ENCODE measurements at places on chromosomes 12 and 14. TPM values are rescaled to one million over a fixed set of nuclear protein-coding genes. Genes with fewer than 3 reads are reported as not detected.

DNA sequence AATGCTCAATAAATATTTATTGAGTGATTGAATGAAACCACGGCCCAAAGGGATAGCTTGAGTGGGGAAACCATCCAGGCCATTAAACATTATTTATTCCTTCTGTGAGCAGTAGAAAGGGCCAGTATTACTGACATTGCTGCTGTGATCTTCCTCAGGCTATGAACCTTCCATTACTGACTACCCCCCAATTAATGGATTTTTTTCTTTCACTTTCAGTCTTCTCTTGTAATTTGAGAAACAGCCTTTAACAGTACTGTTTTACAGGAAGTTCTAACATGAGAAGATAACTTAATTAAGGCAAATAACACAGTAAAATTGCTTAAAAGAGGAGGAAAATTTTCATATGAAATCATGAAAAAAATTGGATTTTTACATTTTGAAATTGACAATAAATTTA is 629.5 kb downstream of the TRHDE start:
- no peaks in the 10 kb centered on the region for H3K27me3 ChIP-seq
- no peak overlapping the region for H3K27ac ChIP-seq
- no peaks in the 10 kb centered on the region for H3K36me3 ChIP-seq
- no peak overlapping the region for H3K4me3 ChIP-seq
- no peaks in the 10 kb centered on the region for H3K4me1 ChIP-seq

- no peaks in the 10 kb centered on the region for H3K36me3 ChIP-seq
- H3K27me3 ChIP-seq = no peaks in the 10 kb centered on the region
- H3K4me3 ChIP-seq = no peak overlapping the region
- no peak for DNase-seq
- H3K27ac ChIP-seq = no peak overlapping the region
- H3K4me1 ChIP-seq = no peaks in the 10 kb centered on the region
Observed at GRCh38 chr14:90557516-90557915, 160.7 kb downstream of the CALM1 start.

GRCh38 chr14:96987086-96987474 is 189.9 kb downstream of the VRK1 start:
- no peaks in the 10 kb centered on the region for H3K4me1 ChIP-seq
- no peaks in the 10 kb centered on the region for H3K27me3 ChIP-seq
- no peaks in the 10 kb centered on the region for H3K36me3 ChIP-seq

WNT1 gene
- not detected for total RNA-seq

OTOGL gene
- not detected for total RNA-seq

ZBTB42 gene
- total RNA-seq = 5.5 TPM

DNA sequence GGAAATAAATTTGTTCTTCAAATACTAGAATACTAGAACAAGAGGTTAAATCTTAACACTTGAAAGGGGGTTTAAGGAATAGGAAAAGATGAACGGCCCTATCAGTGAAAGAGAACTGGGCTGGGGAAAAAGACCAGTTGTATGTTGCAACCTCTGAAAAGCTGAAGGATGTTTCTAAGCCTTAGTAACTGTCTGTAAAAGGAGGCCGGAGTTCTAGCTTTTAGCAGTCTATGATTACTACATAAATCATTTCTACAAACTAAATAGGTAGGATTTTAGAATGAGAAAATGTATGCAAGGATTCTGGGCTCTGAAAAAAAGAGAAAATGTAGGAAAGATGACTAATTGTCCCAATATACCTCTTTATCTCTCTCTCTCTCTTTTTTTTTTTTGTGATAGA is 4.9 kb downstream of the CERS5 start:
- H3K4me1 ChIP-seq = peaks cover 37% of the 10 kb centered on the region
- no peaks in the 10 kb centered on the region for H3K27me3 ChIP-seq
- no peak overlapping the region for H3K27ac ChIP-seq
- no peak for DNase-seq
- H3K4me3 ChIP-seq = no peak overlapping the region

WIF1 gene
- total RNA-seq = not detected

GPR68 gene
- total RNA-seq = 4.9 TPM

GRCh38 chr12:65470256-65470655 is 191.8 kb downstream of the MSRB3 start:
- no peak overlapping the region for H3K27ac ChIP-seq
- no peak overlapping the region for H3K4me3 ChIP-seq
- H3K36me3 ChIP-seq = no peaks in the 10 kb centered on the region
- no peaks in the 10 kb centered on the region for H3K27me3 ChIP-seq
- no peaks in the 10 kb centered on the region for H3K4me1 ChIP-seq

GRCh38 chr12:46370380-46370734 is 2.2 kb downstream of the SLC38A2 start:
- DNase-seq = no peak
- peaks cover 62% of the 10 kb centered on the region for H3K36me3 ChIP-seq
- peak overlapping the region; percentile 99 for H3K27ac ChIP-seq
- H3K4me3 ChIP-seq = peak overlapping the region; percentile 86
- peaks cover 3% of the 10 kb centered on the region for H3K27me3 ChIP-seq

WASHC4 gene
- total RNA-seq = 31.5 TPM

DNA sequence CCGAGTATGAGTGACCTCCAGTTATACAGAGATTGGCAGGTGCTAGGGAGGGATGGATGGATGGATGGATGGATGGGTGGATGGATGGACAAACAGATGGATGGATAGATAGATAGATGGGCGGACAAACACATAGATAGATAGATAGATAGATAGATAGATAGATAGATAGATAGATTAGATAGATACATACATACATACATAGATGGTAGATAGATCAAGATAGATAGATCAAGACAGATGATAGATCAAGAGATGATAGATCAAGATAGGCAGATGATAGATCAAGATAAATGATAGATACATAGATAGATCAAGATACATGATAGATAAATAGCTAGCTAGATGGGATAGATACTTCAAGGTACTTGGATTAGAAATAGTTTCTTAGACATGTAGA is 18.6 kb upstream of the RFLNA start:
- H3K27me3 ChIP-seq = peaks cover 4% of the 10 kb centered on the region
- DNase-seq = no peak
- H3K36me3 ChIP-seq = no peaks in the 10 kb centered on the region

IQSEC3 gene
- total RNA-seq = 0.05 TPM

DNA sequence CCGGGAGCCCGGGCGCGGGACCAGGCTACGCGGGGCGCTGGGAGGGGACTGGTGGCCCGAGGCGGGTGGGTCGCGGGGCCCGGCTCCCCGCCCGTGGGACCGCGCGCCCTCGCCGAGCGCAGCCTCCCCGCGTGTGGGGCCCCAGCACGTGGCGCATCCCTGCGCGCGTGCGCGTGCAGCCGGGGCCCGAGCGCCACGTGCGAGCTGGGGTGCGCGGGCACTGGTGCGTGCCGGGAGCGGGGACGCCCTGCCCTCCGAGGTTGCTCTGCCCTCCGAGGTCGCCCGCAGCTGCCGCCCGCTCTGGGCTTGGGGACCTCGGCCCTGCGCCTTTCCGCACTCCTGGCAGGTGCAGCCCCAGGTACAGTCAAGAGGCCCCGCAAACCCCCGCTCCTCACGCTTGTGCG is 365 bp upstream of the CCDC88C start:
- H3K36me3 ChIP-seq = peaks cover 29% of the 10 kb centered on the region
- peaks cover 41% of the 10 kb centered on the region for H3K4me1 ChIP-seq
- H3K27ac ChIP-seq = peak overlapping the region; percentile 88
- H3K27me3 ChIP-seq = peaks cover 2% of the 10 kb centered on the region

PTGER2 gene
- total RNA-seq = 66.7 TPM

DNA sequence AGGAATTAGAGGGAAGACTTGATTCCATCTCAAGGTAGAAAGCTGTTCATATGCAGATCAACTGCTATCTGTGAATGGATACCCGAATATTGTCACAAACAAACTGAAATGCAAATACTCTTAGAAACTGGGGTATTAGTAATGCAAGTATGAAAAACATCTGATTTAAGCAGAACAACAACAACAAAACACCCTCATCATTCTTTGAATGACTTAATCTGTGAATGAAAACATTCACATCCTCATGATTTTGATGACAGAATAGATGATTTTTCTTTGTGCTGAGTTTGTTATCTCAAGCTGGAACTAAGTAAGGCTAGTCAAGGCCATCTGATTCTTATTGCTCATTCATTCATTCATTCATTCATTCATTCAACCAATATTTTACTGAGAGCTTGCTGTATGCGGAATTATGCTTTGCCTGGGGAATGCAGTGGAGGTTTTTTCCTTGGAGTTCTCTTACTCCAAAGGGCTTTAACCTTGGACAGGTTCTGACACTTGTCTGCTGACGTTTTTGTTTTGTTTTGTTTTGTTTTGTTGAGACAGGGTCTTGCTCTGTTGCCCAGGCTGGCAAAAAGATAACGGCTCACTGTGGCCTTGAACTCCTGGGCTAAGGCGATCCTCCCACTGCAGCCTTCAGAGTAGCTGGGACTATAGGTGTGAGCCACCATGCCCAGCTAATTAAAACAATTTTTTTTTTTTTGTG is 23.3 kb downstream of the OR10G3 start:
- H3K27me3 ChIP-seq = no peaks in the 10 kb centered on the region
- no peak for DNase-seq
- H3K4me1 ChIP-seq = peaks cover 5% of the 10 kb centered on the region
- H3K4me3 ChIP-seq = no peak overlapping the region

DNA sequence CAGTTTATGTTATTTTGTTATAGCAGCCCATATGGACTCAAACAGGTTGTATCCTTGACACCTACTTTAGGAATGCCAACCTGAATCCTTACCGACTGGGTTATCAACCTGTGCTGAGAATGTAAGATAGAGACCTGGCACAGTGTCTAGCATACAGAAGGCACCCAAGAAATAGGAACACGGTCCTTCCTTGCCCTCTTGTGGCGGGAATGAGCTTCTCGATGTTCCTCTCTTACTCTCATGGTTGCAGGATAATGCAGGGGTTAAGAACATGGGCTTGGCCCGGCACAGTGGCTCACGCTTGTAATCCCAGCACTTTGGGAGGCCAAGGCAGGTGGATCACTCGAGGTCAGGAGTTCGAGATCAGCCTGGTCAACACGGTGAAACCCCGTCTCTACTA is 6.5 kb downstream of the C12orf43 start:
- H3K27me3 ChIP-seq = no peaks in the 10 kb centered on the region
- peaks cover 31% of the 10 kb centered on the region for H3K36me3 ChIP-seq
- no peak overlapping the region for H3K27ac ChIP-seq
- H3K4me1 ChIP-seq = peaks cover 12% of the 10 kb centered on the region
- no peak for DNase-seq

GRCh38 chr12:9776781-9777180 is 16.1 kb upstream of the CD69 start:
- peak; percentile 60 for DNase-seq
- H3K27me3 ChIP-seq = no peaks in the 10 kb centered on the region
- H3K27ac ChIP-seq = no peak overlapping the region
- no peak overlapping the region for H3K4me3 ChIP-seq
- H3K4me1 ChIP-seq = peaks cover 80% of the 10 kb centered on the region

- peak overlapping the region; percentile 78 for H3K27ac ChIP-seq
- H3K4me3 ChIP-seq = peak overlapping the region; percentile 58
- H3K27me3 ChIP-seq = peaks cover 17% of the 10 kb centered on the region
- H3K36me3 ChIP-seq = no peaks in the 10 kb centered on the region
Observed at GRCh38 chr12:124713041-124713435, 145.6 kb upstream of the NCOR2 start.

All from activated CD4-positive, alpha-beta T cell treated with anti-CD3 and anti-CD28 coated beads, Interleukin-2, amount 10 ng/mL, durations not matched to agents 24 days and 14 days (primary cell).